H4 (cell line): ENCODE measurements at places on chromosomes 6 and 20. TPM values are rescaled to one million over a fixed set of nuclear protein-coding genes. Genes with fewer than 3 reads are reported as not detected.

GRCh38 chr20:25525867-25526266, 59.5 kb downstream of the NINL start:
- DNase-seq = peak; percentile 87

- no peak for DNase-seq
These were observed 663.5 kb downstream of the EPM2A start for GRCh38 chr6:145071836-145072235.

SALL4 gene
- total RNA-seq = not detected in 2 replicates

GRCh38 chr20:63394069-63394919, 33.1 kb upstream of the CHRNA4 start:
- no peak for DNase-seq

ACSS1 gene
- total RNA-seq = 0.10 and 0.21 TPM in 2 replicates

DNA sequence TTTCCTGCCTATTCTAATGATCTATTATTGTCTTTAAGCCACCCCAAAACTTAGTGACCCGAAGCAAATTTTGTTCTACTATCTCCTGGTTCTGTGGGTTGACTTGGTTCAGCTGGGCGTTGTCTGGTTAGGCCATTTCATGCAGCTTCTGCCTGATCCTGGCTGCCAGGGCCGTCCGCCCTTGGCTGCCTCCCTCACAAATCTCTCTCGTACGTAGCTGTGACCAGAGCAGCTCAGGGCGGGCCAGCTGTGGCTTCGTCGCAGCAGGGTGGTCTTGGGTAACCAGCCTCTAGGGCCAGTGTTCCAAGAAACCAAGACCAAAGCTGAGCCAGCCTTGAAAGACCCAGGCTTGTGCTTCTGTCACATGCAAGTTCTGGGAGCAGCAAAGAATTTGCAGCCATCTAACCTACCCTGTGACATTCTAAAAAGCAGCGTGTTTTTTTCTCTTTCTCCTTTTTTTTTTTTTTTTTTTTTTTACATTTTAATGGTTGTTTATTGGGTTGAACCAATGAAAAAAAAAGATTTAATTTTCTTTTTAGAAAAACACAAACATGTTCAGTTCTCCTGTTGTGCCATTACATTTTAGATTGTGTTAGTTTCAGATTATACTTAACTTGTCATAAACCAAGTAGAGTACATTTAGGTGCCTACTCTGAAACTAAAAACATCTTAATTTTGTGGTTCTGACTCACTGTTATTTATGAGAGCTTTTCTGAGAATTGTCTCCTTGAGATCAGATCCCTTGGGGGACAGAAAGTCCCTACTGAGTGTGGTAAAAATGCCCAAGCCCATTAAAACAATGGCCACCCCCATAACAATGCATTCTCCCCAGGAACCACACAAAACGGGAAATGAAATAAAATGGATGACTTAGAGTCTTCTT, 83.9 kb downstream of the ZDHHC14 start:
- DNase-seq = no peak

- no peak for DNase-seq
These were observed 89.4 kb upstream of the AGPAT4 start for GRCh38 chr6:161363286-161363685.
